ENCODE measurements at places on chromosomes 1 and 21.

DNA sequence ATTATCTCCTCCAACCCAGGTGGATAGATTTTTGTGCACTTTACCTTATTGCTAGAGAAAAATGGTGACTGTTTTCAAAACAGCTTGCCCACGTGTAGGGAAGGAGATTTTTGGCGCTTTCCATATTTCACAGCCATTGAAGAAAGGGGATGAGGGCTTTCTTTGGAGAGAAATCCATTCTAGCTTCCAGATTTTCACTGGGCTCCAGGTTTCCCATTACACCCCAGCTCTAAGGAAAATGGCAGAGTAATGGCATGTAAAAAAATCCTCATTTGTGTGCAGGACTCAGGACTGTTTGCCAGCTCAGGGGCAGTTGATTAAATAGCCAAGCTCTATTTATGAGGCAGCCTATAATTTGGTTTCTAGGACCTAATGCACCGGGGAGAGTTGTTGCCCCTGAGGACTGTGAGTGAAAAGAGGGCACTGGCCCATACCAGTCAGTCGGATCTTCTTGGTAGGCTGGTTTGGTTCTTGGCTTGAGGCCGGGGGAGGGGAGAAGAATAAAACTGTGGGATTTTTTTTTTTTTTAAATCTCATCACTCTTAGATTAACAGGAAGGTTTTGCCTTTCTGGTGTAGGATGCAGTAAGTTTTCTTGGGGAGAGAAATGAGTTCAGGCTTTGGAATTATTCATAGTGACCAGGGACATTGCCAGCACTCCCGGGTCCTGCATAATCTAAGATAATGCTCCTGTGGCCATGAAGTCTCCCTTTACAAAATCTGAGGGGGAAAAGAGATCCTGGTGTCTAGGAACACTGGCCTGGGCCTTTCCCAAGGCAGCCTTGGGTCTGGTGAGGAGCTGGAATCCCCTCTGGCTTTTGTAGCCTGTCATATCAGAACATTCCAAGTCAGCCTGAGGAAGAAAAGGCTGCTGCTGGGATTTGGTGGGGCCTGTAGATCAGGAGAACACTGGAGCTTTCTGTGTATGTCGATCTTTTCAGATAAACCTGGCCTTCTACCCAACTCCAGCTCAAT is 1.9 kb upstream of the ARID1A start:
- no peak for DNase-seq

DNA sequence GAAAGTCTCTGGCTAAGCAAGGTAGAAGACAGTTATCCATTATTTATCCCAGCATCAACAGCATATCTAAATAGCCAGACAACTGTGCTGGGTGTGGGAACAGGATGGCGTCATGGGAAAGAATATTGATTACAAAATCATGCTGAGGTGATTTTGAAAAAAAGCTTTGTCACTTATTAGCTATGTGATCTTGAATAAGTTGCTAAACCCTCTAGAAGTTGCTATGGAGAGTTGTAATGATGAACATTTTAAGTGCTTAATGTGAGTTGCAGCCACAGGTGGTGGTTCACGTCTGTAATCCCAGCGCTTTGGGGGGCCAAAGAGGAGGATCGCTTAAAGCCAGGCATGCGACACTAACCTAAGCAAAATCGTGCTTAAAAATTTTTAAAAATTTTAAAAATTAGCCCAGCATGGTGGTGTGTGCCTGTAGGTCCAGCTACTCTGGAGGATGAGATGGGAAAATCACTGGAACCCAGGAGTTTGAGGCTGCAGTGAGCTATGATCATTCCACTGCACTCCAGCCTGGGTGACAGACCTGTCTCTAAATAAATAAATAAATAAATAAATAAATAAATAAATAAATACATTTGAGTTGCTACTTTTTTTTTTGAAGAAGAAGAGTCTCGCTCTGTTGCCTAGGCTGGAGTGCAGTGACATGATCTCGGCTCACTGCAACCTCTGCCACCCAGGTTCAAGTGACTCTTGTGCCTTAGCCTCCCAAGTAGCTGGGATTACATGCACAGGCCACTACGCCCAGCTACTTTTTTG is 33.6 kb downstream of the WNT2B start:
- DNase-seq: no peak

DNA sequence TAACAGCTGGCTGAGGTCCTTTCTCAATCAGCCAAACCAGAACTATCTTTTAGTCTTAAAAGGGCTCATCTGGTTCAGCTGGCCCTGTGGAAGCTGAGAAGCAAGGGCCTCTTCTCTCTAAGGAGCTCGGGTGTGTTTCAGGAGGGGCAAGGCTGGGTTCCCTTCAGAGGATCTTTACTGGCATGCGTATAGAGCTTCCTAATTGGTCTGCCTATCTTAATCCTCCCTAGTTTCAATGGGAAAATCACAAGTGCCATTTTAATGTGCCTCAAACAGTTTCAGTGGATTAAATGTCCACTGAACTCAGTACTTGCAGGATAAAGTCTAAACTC is 81.5 kb upstream of the LBR start:
- DNase-seq: no peak

- no peak for DNase-seq
Measured at GRCh38 chr21:21122680-21123079, 124.5 kb downstream of the NCAM2 start.

DNA sequence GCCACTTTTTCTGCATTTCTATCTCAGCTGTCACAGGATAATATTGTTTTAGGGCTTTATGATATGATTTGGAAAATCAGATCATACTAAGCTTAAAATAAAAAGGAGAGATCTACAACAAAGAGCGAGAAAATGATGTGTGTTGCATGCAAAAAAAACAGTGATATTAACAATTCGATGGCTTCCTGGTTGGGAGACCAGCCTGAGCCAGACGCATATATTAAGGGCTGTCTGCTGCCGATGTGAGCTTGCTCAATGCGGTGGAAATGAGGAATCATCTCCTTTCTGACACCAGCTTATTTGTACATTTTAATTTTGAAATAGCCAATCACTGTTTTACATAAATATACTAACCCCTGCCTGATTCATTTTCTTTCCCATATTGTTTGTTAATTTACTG is 862.6 kb downstream of the USP25 start:
- no peak for DNase-seq

- DNase-seq: no peak
Measured at GRCh38 chr1:43337588-43337987, at the start of gene MPL. Gene MPL, plus strand, starts transcription at chr1:43337818. Its CDS starts 31 bp downstream, at chr1:43337849.

- DNase-seq: no peak
Measured at GRCh38 chr1:248372394-248372793, 3.2 kb upstream of the OR2T6 start.

DNA sequence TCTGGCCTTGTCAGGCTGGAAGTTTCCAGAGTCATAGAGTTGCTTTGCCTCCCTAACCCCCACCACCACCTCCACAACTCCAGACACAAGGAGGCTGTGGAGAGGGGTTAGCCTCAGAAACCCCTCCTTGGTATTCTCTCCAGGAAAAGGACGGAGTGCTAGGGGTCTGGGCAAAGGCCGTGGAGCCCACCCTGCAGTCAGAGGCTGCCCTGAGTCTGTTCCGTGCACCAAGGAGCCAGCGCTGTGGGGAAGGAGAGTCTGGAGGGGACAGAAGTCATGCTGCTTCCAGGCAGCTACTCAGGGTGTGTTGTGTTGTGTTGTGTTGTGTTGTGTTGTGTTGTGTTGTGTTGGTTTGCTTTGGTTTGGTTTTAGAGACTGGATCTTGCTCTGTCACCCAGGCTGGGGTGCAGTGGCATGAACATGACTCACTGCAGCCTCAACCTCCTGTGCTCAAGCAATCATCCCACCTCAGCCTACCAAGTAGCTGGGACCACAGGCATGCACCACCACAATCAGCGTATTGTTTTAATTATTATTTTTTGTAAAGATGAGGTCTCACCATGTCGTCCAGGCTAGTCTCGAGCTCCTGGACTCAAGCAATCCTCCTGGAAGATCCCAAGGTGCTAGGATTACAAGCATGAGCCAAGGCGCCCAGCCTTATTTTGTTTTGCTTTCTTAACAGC is 122.2 kb upstream of the TMEM51 start:
- DNase-seq: peak; percentile 53

- no peak for DNase-seq
Measured at GRCh38 chr1:67058242-67058641, 4.3 kb upstream of the SLC35D1 start.

DNA sequence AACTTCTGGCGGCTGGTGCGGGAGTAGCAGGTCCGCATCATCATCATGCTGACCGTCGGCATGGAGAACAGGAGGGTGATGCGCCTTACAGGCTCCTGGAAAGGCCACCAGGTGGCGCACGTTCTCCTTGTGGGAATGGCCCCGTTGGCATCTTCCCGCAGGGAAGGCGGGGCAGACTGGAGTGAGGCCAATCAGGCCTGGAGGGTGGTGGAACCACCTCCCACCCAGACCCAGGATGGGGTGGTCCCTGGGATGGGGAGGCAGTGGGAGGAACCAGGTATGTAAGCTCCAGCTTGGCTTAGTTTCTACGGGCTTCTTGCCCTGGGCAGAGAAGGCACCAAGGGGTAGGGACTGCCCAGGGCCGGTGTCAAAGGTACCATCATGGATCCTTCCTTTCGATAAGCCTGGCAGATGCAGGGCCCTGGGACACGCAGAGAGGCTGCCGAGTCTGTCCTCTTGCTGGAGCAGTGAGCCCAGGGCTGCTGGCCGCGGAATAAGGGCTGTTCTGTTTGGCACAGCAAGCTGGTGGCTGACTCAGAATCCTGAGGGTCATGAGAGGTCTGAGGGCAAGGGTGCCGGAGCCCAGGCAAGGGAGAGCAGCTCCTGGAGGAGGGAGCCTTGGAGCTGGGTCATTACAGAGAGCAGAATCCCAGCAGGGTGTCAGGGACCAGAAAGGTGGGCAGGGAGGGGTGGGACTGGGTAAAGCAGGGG is 8.7 kb upstream of the LGR6 start:
- DNase-seq: peak; percentile 63

- no peak for DNase-seq
Measured at GRCh38 chr1:185936641-185937040, 202.4 kb downstream of the HMCN1 start.

Measured in fibroblast of skin of left quadriceps (primary cell).